ENCODE measurements at places on chromosomes 2 and 18.
A peak's percentile ranks its signal among the peaks of the same experiment; 100 is the strongest.

DNA sequence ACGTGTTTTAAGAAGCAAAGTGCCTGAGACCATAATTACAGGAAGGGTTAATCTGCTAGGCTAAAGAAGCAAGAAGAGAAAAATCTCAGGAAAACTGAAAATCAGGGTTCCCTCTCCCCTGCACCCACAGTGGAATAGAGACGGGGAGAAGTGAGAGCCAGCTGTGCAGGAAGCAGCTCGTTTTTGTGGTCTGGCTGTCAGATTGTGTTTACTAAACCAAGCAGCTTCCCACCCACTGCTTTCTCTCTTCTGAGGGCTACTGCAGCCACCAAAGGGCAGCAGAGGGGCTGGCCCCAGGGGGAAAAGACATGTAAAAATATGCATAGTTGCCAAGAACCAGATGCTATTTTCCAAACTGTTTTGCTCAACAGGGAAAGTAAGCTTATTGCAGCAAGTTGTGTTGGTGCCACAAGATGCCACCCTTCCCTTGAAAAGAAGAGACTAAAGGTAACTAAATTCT is 72.6 kb upstream of the THUMPD2 start:
- no peak for DNase-seq

DNA sequence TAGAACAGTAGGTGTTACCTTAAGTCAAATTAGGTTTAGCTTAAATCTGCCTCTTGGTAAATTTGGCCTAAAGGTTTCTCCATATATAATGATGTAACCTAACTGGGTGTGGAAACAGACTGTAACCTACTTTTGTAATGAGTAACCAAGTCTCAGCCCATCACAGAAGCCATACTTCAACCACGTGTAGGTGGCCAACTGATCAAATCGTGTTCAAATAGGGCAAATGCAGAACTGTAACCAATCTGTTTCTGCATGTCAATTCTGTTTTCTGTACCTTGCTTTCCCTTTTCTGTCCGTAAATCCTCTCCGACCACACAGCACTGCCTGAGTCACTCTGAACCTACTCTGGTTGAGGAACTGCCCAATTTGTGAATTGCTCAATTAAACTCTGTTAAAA is 34.0 kb upstream of the PLA2R1 start:
- DNase-seq: no peak

DNA sequence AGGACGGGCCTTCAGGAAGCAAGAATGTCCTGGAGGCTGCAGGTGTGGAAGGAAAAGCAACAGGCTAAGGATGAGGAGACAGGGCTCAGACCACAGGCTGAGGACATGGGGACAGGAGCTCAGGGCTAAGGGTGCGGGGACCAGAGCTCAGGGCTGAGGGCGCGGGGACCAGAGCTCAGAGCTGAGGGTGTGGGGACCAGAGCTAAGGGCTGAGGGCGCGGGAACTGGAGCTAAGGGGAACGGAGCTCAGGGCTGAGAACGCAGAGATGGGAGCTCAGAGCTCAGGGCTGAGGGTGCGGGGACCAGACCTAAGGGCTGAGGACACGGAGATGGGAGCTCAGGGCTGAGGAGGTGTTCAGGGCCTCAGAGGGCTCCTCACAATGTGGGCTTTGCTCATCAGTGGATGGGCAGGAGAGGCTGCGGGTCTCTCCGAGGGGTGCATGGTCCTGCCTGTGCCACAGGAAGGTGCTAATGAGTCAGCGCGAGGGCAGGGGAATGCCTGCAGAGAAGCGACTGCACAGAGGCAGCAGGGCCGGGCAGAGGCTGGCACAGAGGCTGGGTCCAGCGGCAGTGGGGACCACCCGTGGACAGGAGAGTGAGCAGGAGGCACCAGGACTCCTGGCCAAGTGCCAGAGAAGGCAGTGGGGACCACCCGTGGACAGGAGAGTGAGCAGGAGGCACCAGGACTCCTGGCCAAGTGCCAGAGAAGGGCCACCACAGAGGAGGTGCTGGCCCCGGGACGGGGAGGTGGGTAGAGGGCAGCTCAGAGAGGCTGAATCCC is 271.7 kb downstream of the TWIST2 start:
- DNase-seq: no peak

- no peak for DNase-seq
Observed at GRCh38 chr2:193349642-193350041, 1154.9 kb upstream of the TMEFF2 start.

DNA sequence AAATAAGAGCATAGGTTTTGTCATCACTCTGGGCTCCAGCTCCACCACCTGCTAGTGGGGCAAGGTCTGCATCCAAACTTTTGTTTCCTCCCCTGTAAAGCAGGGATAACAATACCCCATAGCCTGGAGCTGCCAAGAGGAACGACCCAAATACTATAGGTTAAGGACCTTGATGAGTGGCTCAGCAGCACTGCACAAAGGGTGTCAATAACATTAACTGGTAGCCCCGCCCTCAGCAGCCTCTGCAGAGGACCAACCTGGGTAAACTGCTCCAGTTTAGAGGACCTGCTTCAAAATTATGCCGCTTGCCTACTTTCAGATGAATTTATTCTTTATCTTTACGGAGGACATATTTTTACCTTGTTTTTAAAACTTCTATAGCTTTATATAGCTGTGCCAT is 65.8 kb upstream of the RIOK3 start:
- no peak for DNase-seq

GRCh38 chr2:144426981-144427479 is 92.9 kb downstream of the ZEB2 start:
- DNase-seq: no peak

DNA sequence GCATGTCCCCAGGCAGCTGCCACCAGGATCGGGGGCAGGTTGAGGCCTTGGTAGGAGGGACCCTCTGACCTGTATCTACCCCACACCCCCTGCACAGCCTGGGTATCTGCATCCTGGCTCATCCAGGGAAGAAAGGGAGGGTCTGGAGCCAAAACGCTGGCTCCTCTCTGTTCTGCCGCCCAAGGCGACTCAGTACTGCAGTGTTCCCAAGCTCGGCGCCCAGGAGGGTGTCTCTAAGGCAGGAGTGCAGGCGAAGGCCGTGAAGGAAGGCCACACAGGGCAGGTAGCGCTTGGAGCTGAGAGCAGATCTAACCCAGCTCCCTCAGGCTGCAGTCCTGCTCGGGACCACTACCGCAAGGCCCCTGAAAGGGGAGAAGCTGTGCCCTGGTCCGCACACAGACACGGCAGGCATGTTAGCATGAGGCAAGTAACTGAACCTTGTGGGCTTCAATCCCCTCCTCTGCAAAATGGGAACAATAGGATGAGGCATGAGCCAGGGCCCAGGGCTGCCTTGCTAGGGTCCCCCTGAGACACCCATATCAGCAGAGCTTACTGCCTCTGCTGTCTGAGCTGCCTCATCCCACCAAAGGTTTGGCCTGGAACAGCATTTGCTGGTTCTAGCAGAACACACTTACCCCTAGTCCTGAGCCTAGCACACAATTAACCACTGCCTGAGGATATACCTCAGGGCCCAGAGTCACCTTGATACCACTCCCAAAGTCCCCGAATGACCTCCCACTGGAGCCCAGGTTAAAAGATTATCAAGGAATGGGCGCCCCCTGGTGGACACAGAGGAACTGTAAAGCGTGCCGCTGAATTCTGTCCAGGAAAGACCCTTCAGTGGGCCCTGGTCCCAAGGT is 6.5 kb downstream of the PTMA start:
- DNase-seq: peak; percentile 49

- DNase-seq: no peak
Observed at GRCh38 chr2:8595428-8595805, 86.4 kb upstream of the ID2 start.

GRCh38 chr18:31931163-31931885 is 11.6 kb downstream of the TRAPPC8 start:
- no peak for DNase-seq

DNA sequence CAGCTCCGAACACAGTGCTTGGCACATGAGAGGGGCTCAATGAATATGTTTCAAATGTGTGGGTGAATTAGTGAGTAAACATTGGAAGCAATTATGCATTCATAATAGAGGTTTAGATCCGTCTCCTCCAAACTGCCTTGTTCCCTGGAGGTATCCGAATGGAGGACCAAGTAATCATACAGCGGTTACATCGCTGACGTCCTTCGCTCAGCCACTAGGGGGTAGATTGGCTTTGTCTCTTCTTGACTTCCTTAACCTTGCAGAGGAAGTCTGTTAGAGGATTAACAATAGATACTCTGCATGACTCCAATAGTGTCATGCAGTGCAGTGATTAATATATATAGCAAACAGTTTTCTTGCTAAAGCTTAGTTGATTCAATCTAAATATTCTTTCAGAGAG is 517.0 kb downstream of the PTPRM start:
- DNase-seq: no peak

DNA sequence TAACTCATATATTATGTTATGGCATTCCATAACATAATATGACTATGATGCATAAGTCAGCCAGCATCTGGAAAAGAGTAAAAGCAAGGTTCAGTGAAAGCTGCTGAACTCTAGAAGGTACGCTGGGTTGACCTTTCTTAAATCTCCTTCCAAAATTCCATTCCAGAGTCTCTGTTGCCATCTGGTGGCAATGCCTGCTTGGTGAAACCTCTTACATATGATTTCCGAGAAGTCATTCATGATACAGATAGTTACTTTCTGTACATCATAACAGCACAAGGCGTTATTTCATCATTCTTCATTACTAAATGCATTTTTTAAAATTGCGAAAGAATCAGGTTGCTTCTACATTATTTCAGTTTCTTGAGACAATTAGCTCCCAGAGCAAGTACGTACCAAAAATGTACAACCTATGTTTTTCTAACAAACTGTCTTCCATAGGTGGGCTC is 7.0 kb upstream of the EPG5 start:
- DNase-seq: peak; percentile 21

GRCh38 chr18:76960528-76961035 is 138.2 kb downstream of the ZNF236 start:
- no peak for DNase-seq

GRCh38 chr18:31500051-31500688 is 2.2 kb downstream of the DSG2 start:
- no peak for DNase-seq

DNA sequence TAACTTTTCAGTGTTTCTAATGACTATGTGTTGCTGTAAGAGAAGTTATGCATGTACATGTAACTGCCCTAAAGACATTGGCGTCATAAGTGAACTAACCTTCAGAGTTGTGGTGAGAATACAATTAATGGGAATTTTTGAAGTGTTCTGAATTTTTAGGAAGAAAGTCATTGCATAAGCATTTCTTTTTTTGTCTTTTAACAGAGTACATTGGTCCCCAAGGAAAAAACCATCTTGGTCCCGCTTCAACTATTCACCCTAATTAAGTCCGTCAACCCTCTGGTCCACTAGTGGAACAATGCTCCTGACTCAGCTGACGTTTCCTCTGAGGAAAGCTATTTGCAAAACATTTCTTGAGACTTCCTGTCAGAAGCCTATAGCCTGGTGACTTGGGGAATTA is 41.1 kb upstream of the VIT start:
- no peak for DNase-seq
